H1 (cell line): ENCODE measurements at places on chromosomes 2 and 18.
A peak's percentile ranks its signal among the peaks of the same experiment; 100 is the strongest.

GRCh38 chr2:42902939-42903709, 110.7 kb upstream of the HAAO start:
- DNase-seq: no peak

- no peak for DNase-seq
These were observed 1738.2 kb upstream of the PIK3C3 start for GRCh38 chr18:40216856-40217255.

DNA sequence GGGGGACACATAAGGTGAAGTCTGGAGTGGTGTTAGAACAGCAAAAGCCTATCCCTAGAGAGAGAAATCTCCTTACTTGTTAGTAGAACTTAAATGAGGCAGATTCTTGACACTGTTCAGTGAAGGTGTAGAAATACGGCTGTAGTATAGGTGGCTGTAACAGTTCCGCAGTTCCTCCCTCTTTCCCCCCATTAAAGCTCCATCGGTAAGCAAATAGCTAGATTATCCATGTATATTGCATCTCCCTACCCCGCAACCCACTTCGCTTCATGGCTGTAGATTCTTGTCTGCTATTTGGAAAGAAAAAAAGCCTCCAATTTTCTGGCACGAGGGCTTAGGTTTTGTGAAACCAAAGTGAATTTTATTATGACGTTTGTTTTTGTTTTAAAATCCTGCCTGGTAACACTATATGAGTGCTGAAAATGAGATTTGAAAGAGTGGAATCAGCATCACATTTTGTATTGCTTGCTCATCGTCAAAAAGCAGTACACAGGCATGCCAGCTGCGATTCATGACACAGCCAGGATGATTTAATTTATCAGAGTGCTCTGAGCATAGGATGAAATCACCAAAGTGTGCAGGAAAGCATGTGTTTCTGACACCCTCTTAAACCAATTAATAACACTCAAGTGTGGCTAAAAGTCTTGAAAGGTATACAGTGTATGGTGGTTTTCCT, 1.4 kb downstream of the FAM171B start:
- DNase-seq: no peak

DNA sequence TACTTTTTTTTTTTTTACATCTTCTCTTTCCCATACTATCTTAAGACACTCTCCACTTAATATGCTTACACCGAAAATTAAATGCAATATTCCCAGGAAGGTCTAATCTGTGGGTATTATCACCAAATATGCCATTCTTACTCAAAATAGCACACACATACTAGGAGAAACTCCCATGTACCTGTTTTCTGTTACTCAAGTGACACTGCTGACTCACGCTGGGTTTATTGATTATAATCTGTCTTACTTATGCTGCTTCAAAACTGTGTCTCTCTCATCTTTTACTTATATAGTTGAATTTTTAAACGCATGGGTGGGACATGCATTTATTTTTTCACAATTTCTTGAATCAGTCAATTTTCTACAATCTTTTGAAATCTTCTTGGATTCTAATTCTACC, 29.9 kb downstream of the MRPL19 start:
- no peak for DNase-seq

DNA sequence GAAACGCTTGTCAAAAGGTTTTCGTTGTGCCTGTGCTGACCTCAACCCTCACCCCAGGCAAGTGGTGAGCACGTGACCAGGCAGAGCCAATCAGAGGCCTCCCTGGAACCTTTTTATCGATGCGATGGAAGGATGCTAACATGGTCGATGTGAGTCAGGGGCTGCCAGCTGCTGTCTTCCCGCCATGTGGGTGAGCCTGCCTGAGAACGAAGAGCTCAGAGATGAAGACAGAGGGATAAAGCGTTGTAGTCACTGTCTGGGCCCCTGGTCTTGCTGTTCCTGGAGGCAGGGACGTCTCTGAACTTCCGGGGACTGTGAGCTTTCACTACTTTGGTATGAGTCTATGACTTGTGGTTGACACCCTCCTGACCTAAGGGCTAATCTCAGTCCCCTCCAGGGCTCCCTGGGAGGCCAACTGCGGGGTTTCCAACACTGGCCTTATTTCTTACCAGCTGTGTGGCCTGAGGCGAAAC, 18.6 kb downstream of the DNMT3A start:
- peak; percentile 39 for DNase-seq

DNA sequence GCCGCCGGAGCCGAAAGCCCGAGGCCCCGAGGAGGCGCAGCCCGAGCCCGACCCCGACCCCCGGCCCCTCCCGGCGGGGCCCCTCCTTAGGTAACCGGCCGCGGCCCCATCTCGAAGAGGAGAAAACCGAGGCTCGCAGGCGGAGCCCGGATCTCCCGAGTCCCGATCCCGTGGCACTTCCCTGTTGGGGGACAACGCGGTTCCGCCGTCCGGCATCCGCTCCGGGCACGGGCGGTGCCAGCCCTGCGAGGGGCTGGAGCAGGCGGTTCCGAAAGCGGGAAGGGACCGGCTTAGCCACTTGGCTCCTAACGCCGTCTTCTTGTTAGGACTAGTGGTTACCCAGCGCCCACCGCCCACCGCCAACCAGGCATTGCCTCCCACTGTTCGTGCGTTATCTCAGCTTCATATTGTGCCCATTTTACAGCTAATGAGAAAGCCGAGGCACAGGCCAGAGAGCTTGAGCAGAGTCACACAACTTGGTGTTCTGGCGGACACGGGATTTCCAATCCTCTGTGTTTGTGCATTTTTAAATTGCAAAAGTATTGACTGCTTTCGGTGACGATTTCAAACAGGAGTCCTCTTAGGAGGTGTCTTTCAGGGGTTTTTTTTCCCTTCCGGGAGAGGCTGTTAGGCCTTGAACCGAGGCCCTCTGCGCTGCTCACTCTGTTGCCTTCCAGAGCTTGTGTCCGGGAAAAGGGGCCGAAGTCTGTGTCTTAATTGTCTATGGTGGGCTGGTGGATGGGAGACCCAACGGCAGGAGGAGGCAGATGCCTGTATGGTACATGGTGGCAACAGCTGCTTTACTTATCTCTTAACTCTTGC, 562 bp downstream of the CENPA start:
- peak; percentile 75 for DNase-seq

DNA sequence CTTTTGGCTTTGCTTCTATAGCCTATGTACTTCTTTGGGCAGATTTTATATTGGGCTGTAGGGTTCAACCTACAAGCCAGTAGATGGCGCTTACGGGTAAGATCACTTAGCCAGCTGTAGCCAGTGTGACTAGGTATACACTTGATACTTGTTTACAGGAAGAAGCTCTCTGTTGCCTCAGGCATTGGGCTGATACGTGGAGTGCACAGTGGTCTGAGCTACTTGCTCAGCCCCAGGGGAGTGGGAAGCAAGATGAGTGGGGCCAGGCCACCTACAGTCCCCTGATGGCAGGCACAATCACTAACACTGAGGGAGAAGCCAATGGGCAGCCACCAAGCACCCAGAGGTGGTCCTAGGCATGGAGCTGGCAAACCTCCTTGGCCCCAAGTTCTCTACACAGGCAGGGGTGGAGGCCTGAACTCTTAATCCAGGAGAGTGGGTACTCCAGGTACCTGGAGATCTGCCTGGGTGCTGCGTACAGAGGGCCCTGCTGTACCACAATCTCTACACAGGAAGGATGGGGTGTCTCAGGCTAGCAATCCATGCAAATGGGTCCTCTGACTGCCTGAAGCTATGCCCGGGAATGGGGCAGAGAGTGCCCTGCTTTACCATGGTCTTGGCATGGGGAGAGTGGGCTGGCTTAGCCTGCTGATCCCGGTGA, 122.2 kb downstream of the NCOA1 start:
- peak; percentile 61 for DNase-seq

DNA sequence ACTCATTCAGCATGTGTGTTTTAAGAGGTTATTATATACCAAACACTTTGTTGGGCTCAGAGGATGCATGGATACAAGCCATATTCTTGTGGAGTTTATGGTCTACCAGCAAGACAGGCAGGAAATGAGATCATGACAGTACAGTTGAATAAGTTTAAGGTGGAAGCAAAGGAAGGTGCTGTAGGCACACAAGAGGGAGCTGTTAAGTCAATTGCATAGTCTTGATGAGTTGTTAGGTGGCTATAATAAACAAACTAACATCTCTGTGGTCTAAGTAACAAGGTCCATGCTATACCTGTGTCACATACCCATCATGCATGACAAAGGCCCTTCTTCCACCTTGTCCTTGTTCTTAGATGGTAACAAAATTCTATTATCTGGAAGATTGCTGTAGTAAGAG, 538.3 kb downstream of the CNTNAP5 start:
- no peak for DNase-seq

GRCh38 chr2:159186462-159186861, 100.0 kb downstream of the WDSUB1 start:
- no peak for DNase-seq

DNA sequence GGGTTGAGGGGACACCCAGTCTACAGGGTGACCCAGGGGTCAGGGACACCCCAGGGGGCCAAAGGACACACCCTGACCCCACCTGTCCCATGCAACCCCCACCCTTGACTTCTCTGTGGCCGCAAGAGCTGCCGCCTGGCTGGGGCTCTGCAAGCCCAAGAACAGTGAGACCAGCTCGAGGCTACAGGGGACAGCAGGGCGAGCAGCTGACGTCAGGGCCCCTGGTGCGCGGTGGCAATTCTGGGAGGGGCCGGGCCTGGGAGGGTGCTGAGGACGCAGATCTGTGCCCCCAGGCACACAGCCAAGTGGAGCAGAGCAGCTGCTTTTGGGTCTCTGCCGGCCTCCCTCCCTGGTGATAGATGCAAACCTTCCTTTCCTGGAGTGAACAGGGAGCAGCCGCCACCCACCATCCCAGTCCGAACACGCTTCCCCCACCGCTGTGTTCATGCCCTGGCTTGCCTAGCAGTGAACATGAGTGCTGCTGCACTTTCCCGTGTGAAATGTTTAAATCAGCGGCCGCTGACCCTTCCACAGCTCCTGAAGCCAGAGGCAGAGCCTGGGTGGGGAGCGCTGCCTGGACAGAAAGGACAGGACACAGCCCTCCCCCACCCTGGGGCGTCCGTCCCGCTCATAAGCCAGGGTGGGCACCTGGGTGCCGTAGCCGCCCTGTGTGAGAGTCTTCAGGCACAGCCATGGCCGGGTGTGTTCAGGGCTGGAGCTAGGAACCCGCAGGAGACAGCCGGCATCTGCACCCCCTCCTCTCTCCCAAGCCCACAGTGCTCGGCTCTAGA, 46.9 kb downstream of the SLC66A2 start:
- DNase-seq: peak; percentile 33

- no peak for DNase-seq
These were observed 11.5 kb downstream of the SFTPB start for GRCh38 chr2:85656468-85656867.

DNA sequence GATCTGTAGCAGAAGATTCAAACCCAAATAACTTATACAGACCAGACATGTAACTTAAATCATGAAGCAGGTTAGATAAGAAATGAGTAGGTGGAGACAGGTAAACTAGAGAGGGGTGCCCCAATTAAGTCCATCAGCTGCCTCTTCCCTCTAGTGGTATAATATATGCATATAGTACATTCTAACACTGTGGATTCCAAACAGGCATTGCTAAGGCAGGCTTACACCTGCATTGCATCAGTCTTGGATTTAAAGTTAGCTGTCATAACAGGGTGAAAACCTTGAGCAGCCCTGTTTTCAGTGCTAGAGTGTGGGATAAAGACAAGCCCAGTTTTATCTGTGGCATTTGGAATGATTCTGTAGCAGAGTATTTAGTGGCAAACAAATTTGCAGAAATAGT, 63.4 kb downstream of the NYAP2 start:
- DNase-seq: no peak

DNA sequence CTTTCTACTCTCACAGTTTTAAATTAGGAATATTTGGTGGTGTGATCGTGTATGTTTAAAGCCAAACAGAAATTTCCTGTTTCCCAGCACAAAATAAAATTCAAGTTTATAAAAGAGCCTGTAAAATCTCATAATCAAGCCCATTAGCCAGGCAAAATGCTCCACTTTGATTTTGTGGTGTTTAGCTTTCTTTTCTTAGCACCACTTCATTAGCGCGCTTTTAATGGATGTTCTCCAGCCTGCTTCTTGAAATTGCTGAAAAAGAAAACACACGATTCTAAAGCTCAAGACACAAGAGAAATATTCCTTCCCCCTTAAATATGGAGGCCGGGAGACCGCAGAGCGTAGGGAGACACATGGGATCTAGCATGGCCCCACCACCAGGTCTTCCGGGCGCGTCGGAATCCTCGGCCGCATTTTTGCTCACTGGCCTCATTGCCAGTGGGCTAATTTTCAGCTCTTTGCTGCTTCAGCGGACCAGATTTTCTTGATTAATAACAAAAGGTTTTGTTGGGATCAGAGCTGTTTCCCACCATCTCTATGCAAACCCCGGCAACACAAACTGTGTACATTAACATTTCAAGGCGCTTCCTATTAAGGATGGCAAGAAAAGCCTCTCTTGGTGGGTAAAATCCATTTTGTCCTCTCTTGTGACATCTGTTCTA, 40.4 kb upstream of the ID2 start:
- no peak for DNase-seq

DNA sequence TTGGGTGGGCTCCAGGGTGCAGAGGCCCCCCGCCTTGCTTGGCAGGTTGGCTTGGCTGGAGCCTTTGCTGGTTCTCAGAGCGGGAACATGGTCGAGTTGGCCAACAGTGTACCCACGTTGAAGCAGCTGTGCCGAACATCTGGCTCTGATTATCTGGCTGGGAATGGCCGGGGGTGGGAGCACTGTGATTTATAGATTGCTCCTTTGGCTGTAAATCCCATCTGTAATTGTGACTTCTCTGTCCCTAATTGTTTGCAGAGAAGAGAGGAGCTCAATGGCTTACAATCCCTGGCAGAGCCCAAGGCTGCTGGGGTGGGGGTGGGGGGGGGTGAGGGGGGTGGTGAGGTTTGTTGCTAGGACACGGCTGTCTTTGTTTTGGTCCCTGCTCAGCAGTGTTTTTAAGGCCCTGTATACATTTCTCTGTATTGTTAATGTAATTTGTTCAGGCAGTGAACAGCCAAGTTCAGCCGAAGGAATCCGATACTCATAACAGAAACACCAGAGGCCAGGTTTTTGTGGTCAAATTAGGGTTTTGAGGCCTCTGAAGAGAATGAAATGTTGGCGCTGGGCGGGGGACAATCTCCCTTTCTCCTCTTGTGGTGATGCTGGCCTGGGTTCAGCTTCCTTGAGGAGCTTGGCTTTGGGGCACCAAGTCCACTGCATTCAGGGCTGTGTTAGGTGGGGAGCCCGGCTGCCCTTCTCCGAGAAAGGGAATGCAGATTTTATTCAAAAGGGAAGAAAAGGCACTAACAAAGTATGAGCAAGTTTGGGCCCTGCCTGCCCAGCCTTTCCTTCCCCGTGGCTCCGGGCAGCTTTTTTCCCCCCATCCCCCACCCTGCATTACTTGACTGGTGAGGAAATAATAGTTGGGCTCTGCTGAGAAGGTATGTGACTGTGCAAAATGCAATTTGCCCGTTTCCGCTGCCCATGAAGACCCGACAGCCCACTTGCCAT, 82.5 kb downstream of the TCF7L1 start:
- no peak for DNase-seq

DNA sequence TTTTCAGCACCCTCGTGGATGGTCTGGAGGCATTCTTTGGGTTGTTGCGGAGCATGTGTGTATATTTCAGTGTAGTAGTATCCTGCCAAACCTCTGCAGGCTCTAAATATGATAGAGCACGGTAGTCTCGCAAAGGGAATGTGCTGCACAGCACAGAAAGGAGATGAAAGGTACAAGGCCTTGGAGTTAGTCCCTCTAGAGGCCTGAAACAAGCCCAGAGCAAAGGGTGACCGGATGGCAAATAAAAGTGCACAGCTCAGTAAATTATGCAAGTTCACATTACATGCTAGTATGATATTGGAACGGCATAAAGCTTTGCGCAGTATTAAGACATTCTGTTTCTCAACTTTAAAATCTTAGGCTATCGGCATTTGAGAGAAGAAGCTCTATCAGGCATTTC, 294.5 kb upstream of the REV1 start:
- no peak for DNase-seq

- no peak for DNase-seq
These were observed 397.2 kb upstream of the SMIM21 start for GRCh38 chr18:75824661-75825060.
